H4 (cell line): ENCODE measurements at places on chromosomes 3 and 15. TPM values are rescaled to one million over a fixed set of nuclear protein-coding genes. Genes with fewer than 3 reads are reported as not detected.

DNA sequence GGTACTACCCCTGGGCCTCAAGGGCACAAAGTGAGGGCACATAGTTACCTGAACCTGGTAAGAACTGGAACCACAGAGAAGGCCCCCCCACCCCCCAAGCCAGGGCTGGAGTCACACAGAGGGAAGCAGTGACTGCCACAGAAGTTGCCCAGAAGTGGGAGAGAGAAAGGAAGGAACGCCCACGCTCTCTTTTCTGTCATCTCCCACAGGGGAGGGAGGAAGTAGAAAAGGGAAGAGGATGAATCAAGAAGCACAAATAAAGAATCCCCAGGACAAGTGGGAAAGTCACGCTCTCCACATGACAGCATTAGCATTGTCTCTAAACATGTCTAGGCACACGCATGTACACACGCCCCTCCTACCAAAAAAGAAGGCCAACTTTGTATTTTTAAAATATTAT lies 114.7 kb upstream of the FRMD4B start:
- DNase-seq: no peak

DNA sequence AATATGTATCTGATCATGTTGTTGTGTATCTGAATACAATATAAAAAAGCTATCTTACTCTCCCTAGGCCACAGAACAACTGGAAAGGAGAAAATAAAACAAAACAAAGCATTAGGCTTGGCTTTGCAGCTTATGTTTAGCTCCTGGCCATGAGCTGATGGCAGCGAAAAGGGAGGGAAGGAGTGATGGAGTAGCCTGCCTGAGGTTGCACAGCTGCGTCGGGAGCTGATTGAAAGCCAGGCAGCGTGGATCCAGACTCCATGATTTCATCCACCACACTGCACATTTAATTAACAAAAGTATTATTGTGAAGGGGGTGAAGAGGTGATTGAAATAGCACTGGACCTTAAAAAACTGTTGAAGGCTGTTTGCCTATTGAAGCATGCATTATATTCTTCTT lies 212.2 kb downstream of the GABRG3 start:
- no peak for DNase-seq

Gene IL17RB
- total RNA-seq: 0.39 TPM in 2 replicates

- no peak for DNase-seq
These were observed 57.5 kb downstream of the MED12L start for GRCh38 chr3:151142929-151143328.

Gene GOLGA6A
- not detected in 2 replicates for total RNA-seq

GRCh38 chr3:10554746-10555145 lies 49.4 kb upstream of the ATP2B2 start:
- DNase-seq: no peak

GRCh38 chr3:121736112-121736511 lies 13.4 kb downstream of the GOLGB1 start:
- no peak for DNase-seq

DNA sequence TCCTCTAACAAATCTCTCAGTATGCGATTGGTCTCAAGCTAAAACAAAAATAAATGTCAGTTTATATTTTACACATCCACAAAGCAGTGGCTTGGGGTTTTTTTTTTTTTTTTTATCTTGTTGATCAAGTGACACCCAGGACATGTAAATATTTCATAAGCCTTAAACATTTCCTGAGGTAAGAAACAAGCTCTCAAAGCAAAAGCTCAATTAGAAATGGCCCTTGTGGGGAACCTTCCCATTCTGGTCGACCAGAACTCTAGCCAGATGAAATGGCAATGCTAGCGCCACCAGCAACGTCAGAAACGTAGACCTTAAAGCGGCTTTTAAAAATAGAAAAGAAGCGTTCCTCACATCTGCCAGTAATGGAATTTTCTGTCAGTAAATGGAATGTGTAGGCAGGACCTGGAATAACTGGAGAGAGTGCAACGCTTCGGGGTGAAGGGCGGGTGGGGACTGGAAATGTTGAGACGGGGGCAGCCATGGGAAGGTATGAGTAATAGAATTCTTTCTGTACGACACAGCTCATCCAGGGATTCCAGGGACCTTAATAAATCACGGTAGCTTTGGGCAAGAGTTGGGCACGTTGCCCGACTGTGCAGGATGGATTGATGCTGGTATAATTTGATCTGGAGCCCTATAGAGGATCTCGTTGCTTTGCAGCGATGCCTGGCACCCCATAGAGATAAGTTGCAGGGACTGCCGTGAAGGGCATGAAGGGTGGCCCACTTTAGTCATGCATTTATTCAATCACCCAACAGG lies 44.4 kb downstream of the BTD start:
- DNase-seq: peak; percentile 81

DNA sequence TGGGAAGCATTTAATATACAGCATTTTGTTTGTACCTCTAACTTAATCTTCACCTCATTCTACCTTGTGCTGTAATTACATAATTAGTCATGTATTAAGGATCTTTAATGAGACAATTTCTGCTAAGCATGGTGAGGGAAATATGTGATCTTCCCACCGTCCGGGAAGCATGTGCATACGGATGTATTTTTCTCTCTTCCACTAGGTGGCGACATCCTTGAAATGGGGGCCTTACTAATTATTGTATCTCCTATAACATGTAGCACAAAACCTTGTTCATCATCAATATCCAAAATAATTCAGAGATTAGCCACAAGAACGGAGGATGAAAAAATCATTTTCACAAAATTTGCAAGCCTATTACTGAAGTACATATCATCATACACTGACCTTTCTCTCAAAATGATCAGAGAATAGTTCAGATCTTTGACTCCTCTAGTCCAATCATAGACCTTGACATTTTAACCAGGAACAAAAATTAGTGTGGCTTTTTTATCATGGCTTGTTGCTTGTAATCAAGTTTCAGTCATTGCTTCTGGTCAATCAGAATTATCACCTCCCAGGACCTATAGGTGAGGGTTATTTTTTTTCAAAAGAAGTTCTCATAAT lies 148.9 kb upstream of the GBE1 start:
- peak; percentile 20 for DNase-seq

DNA sequence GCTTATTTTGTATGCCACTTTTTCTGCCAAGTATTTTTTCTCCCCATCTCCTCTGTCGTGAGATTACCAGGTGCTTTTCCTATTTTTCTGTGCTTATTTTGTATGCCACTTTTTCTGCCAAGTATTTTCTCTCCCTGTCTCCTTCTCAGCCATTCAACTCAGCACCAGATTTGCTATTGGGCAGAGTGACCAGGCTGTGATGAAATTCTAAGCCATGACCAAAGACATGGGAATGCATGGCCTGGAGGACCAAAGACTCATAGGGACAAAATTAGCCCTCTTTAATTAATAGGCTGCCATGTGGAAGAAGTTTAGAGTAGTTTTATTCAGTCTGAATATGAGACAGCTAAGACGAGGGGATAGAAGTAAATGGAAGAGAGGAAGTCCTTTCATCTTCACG lies 257.4 kb downstream of the SQOR start:
- DNase-seq: no peak

GRCh38 chr3:197567904-197568681 lies 12.3 kb upstream of the BDH1 start:
- DNase-seq: no peak

GRCh38 chr15:34011481-34011880 lies 27.5 kb downstream of the AVEN start:
- DNase-seq: no peak

GRCh38 chr15:39207532-39208115 lies 373.3 kb upstream of the THBS1 start:
- DNase-seq: no peak

Gene GOLGA8T
- total RNA-seq: not detected in 2 replicates

DNA sequence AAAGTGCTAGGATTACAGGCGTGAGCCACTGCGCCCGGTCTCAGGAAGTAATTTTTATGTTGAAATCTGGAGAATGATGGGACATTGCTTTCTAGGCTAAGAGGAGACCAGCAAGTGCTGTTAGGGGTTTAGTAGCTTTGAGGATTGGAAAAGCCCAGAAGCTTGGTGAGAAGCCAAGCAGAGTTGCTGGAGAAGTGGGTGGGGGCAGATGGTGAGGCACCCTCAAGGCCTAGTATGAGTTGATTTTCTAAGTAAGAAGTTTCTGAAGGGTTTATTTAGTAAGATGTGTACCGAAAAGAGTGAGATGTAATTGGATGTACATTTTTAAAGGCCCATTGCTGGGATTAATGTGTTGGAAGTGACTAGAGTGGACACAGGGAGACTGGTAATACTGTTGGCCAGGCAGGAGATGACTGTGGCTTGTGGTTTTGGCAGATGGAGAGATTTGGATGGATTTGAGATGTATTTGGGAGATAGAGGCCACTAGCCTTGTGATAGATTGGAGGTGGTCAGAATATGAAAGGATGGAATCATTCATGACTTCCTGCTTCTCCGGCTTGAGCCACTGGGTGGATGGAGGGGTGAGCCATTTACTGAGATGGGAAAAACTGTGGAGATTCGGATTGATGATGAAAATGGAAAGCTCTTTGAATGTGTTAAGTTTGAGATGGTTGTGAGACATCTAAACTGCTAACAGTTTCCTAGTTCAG lies 2.3 kb downstream of the LRRC28 start:
- DNase-seq: peak; percentile 11

Gene SYNPR
- not detected in 2 replicates for total RNA-seq

DNA sequence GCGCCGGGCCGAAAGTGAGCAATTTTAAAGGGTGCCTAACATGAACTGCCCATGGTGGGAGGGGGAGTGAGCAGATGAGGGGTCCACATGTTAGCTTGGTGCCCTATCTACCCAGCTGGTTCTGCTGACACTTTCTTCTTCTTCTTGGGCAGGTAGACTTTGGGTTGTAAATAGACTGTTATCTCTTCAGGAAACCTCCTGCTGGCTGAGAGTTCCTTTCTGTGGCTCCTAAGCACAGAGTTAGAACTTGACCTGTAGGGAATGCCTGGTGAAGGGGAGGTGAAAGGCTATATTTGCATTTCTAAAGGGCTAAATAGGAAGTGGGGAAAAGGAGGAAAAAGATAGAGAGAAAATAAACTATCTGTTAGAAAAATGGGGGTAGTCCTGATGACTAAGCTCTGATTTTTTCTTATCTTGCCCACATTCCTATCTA lies 521.4 kb upstream of the TGFBR2 start:
- no peak for DNase-seq

GRCh38 chr15:66956672-66957430 lies 108.6 kb upstream of the SMAD3 start:
- no peak for DNase-seq

Gene RPL35A
- total RNA-seq: 1,457 and 1,516 TPM in 2 replicates

Gene SLC28A2
- total RNA-seq: not detected in 2 replicates

- no peak for DNase-seq
These were observed 314.0 kb upstream of the THBS1 start for GRCh38 chr15:39266890-39267289.

DNA sequence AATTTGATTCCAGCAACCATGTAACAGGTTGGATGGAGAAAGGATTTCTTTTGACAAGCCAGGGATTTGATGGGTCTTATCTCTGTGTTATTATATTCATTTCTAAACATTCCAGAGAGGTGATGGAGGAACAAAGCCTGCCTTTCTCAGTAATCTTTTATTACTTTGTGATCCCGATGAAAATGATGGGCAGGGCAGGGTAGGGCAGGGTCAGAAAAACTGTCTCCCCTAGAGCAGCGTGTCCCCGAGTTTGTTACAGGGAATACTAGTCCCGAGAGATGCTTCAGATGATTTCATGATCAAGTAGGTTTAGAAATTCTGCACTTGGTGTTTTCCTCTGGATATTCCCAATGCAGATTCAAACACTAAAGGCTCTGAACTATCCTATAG lies 111.8 kb upstream of the RGMA start:
- no peak for DNase-seq

GRCh38 chr3:7871003-7871560 lies 630.5 kb upstream of the LMCD1 start:
- no peak for DNase-seq

- DNase-seq: no peak
These were observed 17.1 kb upstream of the EPB42 start for GRCh38 chr15:43237842-43238470.

GRCh38 chr15:41182266-41182665 lies 48.3 kb downstream of the EXD1 start:
- DNase-seq: no peak

GRCh38 chr15:76038512-76038911 lies 21.3 kb upstream of the TMEM266 start:
- no peak for DNase-seq

- no peak for DNase-seq
These were observed 13.8 kb upstream of the VIPR1 start for GRCh38 chr3:42488687-42489086.

GRCh38 chr15:79378394-79379109 lies 53.6 kb upstream of the MINAR1 start:
- no peak for DNase-seq

DNA sequence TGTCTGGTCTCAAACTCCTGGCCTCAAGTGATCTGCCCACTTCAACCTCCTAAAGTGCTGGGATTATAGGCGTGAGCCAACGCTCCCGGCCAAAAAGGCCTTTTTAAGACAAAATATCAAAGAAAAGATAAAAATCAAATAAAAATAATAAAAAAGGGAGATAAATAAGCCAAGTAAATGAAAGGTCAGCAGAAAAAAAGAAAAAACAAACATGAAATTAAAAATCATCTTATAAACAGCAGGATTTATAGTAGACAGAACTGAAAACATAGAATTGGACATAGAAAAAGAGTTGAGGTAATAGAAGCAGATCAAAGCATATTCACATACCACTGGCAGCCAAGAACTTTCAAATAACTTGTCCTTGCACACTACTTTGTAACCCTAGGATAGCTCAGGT lies 983.4 kb downstream of the ROBO2 start:
- no peak for DNase-seq

DNA sequence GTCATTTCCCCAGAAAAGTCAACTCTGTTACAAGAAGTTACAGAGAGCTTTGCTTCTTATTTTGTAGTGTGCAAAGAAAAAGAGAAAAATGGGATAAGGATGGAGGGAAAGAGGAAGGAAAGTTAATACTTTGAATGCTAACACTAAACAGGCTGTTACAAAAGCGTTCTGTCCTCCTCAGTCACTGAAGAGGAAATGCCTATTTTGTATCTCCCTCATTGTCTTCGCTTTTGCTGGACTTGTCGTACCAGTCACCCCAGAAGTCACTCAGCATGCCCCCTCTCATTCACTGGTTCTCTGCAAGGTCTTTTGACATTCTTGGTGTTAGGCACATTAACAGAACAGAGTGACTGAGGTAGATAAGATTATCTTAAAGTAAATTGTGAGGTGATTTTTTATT lies 129.6 kb downstream of the ALCAM start:
- no peak for DNase-seq

DNA sequence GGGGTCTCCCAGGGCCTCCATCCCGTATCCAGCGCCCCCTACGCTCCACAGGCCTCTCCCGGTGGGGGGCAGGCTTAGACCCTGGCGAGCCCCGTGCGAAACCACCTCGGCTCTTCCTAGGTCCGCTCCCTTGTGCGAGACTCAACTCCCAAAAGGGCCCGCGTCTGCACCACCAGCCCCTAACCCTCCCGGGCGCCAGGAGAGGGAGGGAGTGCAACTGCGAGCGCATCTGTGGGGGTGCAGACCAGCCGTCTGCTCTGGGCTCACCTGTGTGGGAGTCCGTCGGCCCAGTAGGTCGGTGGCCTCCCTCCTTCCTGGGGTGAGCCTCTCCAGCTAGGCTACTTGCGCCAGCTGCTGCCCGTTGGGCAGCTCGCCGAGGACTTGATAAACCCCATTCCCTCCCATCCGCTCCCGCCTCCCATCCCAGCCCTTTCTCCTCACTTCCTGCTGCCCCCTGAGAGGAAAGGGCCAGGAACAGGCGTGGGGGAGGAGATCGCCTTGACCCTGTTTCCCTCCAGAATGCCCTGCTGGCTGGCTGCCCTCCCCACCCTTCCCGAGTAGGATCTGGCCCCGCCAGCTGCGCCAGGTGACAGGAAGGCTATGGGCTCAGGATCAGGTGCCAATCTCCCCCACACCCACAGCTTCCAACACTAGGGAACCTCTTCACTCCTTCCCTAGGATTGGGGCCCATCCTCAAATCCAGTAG lies at the start of gene HYAL2:
TSS of gene HYAL2 (minus strand) at position 360 of the 706 bp plus-strand sequence. CDS start 2,256 bp downstream, outside the sequence.
- no peak for DNase-seq
